ENCODE measurements at places on chromosomes 2 and 18.

DNA sequence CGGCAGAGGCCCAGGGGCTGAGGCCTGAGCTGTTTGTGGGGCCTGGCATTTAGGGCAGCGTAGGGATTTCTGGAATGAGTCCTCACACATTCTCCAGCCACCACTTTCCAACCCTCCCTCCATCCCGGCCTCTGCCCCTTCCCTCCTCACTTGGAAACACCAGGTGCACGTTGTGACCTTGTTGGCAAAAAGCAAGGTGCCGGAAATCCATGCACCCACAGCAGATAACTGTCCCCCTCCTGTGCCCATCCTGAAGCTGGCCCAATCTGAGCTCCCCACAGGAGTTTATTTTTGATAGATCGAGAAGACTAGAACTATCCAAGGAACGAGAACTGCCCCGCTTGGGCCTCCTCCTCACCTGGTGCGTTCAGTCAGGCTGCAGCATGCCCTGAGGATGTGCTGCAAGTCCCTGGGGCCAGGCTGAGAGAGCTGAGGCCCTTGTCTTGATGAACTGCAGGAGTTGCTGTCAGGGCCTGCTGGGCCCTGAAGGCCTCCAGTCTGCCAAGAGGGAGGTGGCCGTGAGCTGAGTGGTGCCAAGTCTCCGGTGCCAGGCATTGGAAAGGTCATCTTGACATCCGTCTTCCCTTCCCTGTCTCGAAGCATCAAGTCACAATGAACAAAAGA, 55.8 kb downstream of the CTIF start:
- no peak for DNase-seq

DNA sequence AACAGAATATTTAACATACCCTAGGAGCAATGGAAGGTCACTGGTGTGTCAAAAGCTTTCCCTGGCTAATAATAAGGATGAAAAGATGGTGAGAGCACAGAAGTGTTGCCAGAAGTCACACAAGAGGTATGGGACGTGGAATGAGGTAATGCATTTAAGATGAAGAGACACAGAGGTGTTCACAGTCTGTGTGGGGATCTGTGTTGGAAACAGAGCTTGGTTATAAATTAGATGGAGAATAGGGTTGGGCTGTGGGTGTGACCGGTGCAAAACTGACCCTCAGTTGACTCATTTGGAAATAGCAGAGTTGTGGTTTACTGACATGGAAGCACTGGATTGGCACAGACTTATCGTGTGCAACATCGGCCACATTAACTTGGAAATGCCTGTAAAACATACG, 372.5 kb downstream of the SATB2 start:
- no peak for DNase-seq

GRCh38 chr2:109549016-109549590, 64.7 kb downstream of the SEPTIN10 start:
- DNase-seq = no peak

GRCh38 chr18:22211657-22212056, 42.3 kb downstream of the GATA6 start:
- DNase-seq = no peak

DNA sequence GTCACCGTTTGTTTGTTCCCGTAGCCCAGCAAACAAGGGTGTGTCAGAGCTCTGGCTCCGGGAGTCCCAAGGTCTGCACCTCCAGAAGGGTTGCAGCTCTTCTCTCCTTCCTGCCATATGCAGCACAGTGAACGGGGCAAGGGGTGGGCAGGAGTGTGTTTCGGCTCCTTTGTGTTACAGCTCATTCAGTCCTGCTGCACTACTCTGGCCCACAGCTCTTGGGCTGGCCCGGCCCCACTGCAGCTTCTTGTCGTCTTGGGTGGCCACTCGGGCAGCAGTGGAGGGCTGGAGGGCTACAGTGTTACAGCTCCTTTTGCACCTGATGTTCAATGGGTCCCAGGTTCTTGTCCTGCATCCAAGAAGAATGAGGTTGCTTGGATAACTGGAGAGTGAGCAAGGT, 408.3 kb downstream of the DCC start:
- DNase-seq = no peak

- no peak for DNase-seq
These were observed 293.1 kb upstream of the ID2 start for GRCh38 chr2:8388781-8389180.

DNA sequence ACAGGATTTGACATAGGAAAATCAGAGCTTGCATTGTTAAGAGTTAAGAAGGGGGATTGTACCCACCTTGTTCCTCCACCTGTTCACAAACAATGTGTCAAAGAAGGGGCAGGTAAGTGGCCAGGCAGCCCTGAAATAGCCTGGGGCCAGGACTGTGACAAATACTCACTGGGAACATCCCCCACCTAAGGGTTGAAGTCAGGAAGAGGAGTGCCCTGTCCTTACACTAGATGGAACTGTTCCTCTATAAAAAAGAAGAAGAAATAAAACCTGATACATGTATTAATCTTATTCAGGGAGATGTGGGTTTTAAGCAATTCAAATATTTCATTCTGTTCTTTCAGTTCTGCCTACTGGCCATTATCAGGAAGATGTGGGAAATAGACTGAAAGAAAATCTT, 41.9 kb downstream of the TACR1 start:
- peak; percentile 63 for DNase-seq

- DNase-seq = peak; percentile 8
These were observed 147.2 kb downstream of the MGAT5 start for GRCh38 chr2:134401081-134401497.

DNA sequence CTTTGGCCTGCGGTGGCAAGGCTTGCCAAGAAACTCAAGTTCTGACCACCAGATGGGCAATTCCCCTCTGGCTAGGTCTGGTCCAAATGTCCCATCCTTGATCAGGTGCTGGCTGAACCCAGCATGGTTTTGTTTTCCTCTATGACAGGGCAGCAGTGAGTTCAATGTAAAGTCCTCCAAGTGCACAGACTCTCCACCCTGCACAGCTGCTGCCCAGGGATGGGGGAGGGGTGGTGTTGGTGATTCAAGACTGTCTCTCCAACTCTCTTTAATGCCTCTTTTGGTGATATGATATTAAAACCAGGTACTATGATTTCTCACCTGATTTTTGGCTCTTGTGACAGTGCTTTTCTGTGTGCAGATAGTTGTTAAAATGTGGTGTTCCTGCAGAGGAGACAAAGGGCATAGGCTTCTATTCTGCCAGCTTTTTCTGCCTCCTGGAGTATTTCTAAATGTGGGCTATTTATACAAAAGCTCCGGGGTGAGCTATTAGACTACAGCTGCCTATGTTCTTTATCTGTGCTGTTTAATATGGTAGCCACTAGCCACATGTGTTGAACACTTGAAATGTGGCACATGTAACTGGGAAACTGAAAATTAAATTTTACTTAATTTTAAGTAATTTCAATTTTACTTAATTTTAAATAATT, 64.0 kb upstream of the STK39 start:
- no peak for DNase-seq

GRCh38 chr2:119462574-119462973, 30.9 kb downstream of the TMEM37 start:
- DNase-seq = no peak

DNA sequence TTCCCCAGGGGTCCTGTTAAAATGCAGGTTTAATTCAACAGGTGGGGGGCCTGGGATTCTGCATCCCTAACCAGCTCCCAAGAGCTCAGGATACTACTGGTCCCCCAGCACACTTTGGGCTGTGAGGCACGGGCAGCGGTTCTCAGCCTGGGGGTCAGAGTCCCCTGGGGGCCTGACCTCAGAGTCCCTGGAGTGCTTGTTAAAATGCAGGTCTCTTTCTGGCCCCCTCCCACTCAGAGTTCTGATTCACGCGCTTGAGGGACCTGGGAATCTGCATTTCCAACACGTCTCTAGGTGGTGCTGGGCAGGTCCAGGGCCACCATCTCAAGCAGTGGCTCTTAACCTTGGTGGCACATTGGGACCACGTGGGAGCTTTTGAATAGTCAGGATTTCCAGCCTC, 2.8 kb upstream of the OTOS start:
- no peak for DNase-seq

GRCh38 chr2:159227467-159227866, 59.0 kb downstream of the WDSUB1 start:
- DNase-seq = no peak

- DNase-seq = peak; percentile 27
These were observed 21.7 kb upstream of the BAZ2B start for GRCh38 chr2:159637988-159638501.

GRCh38 chr18:33697498-33697897, 119.5 kb downstream of the ASXL3 start:
- DNase-seq = no peak

DNA sequence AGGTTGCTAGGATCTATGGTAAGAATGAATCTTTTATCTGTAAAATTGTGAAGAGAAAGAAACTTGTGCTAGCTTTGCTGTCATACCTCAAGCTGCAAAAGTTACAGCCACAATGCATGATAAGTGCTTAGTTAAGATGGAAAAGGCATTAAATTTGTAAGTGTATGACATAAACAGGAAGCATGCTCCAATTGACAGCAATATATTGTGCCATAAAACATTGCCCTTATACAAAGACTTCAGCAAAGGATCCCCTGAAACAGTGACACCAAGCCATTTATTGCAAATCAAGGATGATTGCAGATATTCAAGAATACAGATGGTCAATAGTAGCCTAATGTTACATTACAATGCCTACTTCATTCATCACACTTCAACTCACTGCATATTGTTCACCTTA, 283.1 kb downstream of the CPS1 start:
- DNase-seq = no peak

DNA sequence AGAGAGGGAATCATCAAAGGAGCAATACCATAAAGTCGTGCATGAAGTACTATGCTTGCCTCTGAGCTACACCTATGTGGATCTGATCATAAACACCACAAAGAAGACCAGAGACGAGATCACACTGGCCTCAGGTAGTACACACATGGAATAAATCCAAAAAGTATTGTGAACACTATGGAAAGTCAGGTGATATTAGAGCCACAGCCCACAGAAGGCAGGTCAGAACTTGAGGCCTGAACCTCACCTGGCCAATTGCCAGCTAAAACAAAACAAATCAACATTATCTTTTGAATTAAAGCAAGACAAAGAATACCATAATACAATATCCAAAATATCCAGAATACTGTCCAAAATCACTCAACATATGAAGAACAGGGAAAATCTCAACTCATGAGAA, 371.1 kb downstream of the NCKAP5 start:
- no peak for DNase-seq

DNA sequence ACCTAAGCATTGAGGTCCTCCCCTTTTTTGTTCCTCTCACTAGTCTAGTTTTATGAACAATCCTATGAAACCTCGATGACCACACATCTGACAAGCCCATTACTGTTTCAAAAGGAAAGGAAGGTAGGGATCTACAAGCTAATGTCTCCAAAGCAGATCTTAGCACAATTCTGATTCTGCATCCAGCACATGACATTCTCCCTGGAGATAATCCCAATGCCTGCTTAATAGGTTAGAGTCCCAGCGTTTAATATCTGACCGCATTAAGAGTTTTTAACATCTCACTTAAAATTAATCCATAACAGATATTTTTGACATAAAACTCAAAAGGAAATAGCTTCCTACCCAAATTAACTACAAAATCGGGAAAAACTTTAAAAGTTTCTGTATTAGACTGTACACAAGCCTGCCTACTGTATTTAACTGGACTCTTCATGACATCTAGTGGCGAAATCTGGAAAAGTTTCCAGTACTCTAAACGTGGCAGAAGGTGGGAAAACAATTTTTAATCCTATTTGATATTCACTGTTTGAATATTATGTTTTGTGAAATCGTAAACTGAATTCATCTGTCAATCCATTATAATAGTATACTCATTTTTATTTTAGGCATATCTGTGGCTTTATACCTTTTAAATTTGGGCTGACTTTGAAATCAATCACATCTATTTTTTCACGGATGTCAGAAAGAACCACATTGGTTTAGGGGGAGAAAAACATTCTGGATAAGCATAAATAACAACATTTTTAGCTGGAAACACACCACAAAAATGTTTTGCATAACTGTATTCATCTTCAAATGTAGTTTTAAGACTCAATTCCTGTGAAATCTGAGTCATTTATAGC, 62.4 kb downstream of the TXNL1 start:
- DNase-seq = no peak

DNA sequence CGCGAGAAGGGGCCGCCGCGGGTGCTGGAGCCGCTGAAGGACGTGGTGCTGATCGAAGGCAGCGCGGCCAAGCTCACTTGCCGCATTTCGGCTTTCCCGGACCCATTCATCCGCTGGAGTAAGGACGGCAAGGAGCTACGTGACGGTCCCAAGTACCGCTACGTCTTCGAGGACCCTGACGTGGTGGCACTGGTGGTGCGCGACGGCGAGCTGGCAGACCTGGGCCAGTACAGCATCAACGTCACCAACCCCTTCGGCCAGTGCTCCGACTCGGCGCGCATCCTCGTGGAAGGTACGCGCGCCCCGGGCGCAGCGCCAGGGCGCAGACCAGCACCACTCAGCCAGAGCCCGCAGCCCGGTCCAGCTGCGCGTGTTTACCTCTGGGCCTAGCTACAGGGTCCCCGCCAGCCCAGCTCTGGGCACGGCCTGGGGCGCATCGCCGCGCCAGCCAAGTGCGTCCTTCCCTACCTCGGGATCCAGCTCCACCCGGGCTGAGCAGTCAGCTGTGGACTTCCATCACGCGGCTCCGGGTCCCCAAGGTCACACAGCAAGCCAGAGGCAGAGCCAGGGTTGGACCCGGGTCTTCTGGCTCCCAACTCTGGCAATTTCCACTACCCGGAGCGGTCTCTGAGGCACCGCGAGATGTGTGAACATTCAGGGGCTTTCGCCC, 1.7 kb upstream of the GMPPA start:
- DNase-seq = peak; percentile 52

- DNase-seq = no peak
These were observed 13.5 kb downstream of the PPP1CB start for GRCh38 chr2:28764909-28765711.

GRCh38 chr2:196268538-196269338, 97.4 kb upstream of the STK17B start:
- no peak for DNase-seq

DNA sequence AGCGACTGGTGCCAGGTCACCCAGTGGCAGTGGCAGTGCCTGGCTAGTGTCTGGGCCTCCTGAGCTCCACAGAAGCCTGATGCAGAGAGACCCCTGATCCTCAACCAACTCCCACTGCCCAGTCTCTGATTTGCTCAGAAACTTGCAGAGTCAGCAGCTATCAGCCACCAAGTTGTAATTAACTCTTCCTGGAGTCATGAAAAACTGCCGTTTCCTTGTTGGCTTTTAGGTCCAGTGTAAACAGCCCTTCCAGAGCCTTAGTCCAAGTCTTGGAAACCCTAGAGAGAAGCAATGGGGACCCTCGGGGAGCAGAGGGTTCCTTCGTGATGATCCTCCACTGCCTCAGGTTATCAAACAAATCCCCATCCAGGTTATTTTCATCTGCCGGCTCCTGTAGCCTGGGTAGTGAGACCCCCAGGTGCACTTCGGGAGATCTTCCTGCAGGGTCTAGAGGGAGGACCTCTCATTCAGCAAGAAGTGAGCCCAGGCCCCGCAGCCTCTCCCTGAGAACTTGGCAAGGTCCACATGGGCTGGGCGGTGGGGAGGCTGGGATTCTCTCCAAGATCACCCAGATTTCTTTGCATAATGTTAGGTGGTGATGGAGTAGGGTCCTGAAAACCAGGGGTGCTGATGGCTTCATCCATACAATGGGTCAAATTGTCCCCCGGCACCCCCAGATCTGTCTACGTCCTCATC, 137.7 kb upstream of the HDAC4 start:
- no peak for DNase-seq

GRCh38 chr2:99694331-99694730, 204.5 kb upstream of the REV1 start:
- DNase-seq = no peak

GRCh38 chr18:74714791-74715190, 117.1 kb downstream of the ZNF407 start:
- peak; percentile 23 for DNase-seq

Data from ELF-1 (cell line).